ENCODE measurements at places on chromosomes 13 and 19.

DNA sequence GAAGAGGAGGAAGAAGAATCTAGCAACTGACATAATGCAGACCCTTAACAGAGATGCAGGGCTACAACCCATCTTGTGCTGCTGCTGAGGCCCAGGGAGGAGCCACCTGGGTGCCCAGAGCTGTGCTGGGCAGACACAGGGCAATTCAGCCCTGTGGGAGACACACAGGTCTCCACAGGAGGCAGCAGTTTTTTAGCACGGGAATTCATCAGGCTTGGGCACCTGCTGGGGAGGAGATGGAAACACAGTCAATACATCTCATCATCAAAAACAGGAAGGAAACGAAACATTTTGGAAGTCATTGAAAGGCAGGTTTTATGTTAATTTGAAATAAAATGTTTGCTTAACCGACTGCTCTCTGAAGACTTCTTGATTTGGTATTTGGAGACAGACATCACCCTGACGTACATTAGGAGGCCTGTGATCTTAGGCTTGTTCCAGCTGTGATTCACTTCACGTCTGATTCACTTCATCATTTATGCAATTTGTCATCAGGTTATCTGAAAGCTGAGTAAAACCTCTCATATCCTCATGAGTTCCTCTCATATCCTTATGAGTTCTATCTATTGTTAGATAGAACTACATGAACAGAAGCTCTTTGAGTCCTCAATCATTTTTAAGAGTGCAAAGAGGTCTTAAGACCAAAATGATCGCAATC, 77.4 kb downstream of the CYSLTR2 start:
- peak; percentile 78 for DNase-seq

GRCh38 chr19:43435775-43436174, 21.1 kb downstream of the TEX101 start:
- DNase-seq, result no peak

GRCh38 chr19:44689290-44690130, 9.4 kb upstream of the CEACAM16 start:
- DNase-seq, result peak; percentile 25

- DNase-seq, result no peak
Observed at GRCh38 chr19:17562561-17562960, 7.1 kb downstream of the COLGALT1 start.

- DNase-seq, result no peak
Observed at GRCh38 chr13:19993024-19993423, 34.5 kb downstream of the ZMYM2 start.
